ENCODE measurements at places on chromosomes 11 and 22.

GRCh38 chr11:126444072-126444471, 88.6 kb downstream of the ST3GAL4 start:
- no peak for DNase-seq

DNA sequence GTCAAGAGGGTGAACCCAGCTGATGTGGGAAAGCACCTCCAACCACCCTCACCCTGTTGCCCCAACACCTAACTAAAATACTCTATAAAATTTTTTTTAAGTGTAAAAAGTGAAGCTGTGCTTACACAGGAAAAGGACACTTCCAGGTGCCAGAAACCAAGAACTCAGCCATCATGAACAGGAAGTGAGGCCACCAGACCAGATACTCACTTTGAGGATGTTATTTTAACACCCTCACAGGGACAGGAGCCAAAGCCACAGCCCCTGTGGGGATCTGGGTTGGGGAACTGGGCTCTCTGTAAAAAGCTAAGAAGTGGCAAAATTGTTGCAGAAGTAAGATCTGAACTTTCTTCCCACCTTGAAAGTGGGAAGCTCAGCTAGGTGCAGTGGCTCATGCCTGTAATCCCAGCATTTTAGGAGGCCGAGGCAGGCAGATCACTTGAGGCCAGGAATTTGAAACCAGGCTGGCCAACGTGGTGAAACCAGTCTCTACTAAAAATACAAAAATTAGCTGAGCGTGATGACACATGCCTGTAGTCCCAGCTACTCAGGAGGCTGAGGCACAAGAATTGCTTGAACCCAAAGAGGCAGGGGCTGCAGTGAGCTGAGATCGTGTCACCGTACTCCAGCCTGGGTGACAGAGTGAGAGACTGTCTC, 3.8 kb downstream of the RSPH14 start:
- DNase-seq, result no peak

GRCh38 chr11:44694443-44694842, 32.3 kb upstream of the TSPAN18 start:
- DNase-seq, result no peak

GRCh38 chr22:20885557-20886323, 26.9 kb downstream of the SNAP29 start:
- peak; percentile 12 for DNase-seq

GRCh38 chr11:18490319-18490718, 34.7 kb downstream of the LDHAL6A start:
- no peak for DNase-seq

DNA sequence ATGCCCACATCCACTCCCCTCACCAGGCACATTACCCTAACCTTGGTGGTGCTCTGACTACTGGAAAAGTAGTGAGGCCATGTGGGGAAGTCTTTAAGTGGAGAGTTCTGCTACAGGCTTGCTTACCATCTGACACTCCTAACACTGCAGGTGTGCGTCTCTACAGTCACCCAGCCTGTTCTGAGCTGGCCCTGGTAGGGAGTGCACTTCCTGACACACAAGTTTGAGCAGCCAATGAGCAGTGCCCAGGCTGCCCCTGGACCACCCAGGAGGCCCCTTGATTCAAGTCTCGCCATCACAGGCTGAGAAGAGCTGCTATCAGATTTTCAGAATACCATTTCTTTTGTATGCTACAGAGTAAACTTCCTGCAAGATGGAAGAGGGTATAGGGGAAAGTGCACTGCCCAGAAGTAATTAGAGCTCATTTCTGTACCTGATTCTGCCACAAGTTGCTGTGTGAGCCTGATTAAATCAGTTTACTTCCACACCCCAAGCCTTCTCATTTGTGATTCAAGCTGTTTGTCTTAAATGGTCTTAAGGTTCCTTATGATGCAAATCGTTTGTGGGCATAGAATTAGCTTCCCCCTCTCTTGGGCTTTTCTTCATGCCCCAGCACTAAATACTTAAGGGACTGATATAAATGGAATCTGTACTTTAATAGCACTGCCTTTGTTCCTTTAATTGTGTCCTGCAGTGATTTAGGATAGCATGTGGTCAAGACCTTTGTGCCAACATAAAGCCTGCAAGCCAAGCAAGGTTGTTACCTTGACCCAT, 22.2 kb downstream of the OPCML start:
- no peak for DNase-seq

GRCh38 chr11:7677796-7678201, 4.5 kb upstream of the CYB5R2 start:
- DNase-seq, result no peak

GRCh38 chr11:86790195-86790725, 10.1 kb upstream of the PRSS23 start:
- DNase-seq, result no peak

GRCh38 chr11:83520849-83521248, 234.7 kb upstream of the CCDC90B start:
- DNase-seq, result no peak

DNA sequence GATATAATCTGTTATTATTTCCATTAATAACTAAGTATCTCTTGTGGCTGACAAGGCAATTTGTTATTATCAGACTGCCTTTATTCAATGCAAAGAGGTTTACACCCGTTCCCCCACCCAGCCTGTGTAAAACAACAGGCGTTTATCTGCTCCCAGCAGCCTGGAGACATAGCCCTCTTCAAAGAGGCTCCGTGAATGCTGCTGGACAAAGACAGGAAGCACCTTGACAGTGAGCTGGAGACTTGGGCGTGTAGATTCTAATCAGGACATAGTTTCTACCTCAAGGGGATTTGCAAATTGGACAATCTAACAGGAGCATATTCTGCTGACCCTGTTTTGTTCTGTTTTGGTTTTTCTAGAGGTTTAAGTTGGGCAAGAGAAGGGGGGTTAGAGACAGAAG, 733.0 kb upstream of the KIRREL3 start:
- DNase-seq, result no peak

DNA sequence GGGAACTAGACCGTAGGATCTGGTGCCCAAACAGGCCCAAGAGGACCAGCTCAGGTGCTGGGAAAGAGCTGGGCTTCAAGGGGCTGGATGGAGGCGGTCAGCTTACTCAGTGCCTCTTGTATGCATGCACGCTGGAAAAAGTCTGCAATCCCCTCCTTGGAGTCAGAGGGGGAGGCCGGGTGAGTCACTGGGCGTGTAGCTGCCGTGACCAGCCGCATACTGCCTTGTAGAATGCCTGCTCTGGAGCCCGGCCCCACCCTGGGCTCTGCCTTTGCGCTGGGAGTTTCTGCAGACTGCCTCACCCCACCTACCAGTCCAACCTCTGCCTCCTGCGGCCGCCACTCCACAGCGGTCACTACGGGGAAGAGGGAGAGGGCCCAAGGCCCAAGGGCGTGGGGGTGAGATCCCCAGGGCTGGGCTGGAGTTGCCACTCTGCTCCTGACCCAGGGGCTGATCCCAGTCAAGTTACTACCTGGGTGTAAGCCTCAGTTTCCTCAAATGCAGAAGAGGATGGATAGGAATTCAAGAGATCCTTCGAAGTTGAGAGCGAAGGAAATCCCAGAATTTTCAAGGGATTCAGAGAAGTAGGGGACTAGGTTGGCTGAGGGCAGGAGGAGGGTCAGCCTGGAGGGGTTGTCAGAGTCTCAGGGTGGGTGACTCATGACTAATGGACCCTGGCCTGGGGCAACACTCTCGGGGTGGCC, 4.2 kb downstream of the MRGPRF start:
- DNase-seq, result no peak

DNA sequence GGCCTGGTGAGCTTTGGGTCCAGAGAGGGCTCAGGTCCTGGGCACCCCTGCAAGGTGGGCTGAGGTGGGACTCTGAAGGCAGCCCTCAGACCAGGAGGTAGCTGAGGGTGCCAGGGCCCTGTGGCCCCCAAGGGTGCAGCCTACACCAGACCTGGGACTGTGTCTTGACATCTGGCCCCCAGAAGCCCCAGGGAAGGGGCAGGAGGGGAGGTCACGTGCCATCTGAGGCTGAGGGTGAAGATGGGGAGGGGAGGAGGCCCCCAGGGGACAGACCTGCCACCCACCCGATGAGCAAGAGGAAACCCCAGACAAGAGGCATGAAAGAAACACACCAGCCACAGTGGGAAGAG, 520.2 kb downstream of the BRD1 start:
- DNase-seq, result no peak

- DNase-seq, result no peak
These were observed 229.2 kb upstream of the B3GAT1 start for GRCh38 chr11:134640971-134641968.

DNA sequence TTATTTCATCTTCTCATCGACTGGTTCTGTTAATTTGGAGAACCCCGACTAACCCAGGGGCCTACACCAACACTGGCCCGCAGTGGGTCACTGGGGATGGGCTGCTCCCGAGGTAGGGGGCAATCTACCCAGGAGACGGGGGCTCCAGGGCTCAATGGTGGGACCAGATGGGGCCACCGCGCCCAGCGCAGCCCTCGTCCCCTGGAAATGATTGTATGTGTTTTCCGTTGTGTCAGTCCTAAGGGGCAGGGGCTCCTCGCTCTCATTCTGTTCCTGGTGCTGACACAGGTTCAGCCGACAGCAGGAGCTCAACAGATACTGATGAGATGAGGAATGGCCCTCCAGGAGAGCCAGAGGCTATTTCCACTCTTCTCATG, 20.7 kb downstream of the A4GALT start:
- DNase-seq, result no peak

- DNase-seq, result no peak
These were observed 22.8 kb upstream of the UVRAG start for GRCh38 chr11:75792127-75792731.

DNA sequence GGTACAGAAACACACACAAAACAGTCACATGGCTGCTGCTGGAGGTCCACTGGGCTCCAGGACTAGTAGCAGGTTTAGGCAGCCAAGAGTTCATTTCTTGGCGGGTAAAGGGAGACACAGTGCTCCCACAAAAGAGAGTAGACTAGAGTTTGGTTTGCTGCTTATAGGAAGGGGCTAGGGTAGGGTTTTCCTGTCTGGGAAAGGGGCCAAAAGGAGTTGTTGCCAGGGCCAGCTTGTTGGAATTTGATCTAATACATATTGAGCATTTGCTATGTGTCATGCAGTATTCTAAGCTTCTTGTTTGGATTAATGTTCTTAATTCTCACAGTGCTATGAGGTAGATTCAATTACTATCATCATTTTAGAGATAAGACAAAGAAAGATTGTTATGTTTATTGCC, 195.1 kb upstream of the PLET1 start:
- DNase-seq, result no peak

DNA sequence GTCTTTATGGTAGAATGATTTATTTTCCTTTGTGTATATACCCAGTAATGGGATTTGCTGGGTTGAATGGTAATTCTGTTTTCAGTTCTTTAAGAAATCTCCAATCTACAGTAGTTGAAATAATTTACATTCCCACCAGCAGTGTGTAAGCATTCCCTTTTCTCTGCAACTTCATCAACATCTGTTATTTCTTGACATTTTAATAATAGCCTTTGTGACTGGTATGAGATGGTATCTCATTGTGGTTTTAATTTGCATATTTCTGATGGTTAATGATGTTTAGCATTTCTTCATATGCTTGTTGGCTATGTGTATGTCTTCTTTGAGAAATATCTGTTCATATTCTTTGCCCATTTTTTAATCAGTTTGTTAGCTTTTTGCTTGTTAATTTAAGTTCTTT, 901.2 kb downstream of the METTL15 start:
- DNase-seq, result no peak

DNA sequence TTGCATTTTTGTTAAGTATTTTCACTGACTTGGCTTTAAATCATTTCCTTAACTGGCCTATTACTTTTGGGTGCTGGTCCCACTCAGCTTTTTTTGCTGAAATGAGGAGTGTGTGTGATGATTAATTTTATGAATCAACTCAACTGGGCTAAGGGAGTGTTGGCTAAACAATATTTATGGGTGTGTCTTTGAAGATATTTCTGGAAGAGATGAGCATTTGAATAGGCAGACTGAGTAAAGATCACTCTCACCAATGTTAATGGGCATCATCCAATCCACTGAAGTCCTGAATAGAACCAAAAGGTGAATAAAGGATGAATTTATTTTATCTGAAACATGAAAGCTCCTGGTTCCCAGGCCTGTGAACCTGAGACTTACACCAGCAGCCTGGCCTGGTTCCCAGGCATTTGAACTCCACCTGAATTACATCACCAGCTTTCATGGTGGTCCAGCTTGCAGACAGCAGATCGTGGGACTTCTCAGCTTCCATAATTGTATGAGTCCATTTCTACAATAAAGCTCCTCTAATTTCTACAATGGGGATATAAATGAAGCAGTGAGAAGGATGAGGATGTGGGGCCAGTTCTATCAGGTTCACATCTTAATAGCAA, 241.3 kb upstream of the ZC3H12C start:
- DNase-seq, result no peak

DNA sequence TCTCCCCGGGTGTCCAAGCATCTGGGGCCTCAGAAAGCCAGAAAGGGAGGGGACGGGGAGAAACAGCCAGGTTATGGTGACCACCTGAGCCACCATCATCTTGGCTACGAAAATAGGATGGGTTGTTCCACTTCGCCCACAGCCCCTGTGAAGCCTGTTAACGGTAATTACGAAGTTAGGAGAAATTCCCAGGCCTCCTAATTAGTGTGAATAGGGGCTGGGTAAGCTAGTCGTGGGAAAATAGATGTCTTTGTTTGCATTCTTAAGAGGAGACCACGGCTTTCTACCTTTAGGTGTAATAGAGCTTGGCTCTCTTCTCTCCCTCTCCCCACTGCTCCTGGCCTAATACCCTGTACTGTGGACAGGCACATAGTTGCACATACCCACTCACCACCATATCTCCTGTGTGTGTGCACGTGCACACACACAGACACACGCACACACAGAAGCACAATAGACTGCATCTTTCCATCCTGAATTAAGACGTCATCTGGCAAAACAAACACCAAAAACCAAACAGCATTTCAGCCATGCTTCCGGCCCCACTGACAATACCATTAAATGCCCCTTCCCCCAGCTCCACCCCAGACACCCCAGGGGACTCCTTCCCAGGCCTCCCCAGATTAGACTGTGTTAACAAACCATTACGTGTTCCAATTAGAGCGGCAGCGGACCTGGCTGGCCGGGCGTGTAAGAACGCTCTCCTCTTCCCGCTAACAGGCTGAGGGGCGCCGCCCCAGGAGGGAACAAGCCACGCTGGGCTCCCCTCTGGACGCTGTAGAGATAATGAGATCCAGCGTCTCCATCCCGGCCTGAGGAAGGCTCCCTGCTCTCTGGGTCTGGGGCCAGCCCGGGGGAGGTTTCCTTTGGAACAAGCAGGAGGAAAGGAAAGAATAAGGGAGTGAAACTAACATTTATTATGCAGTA, 72.8 kb downstream of the TP53I11 start:
- DNase-seq, result no peak

- DNase-seq, result no peak
These were observed 14.8 kb downstream of the TRIM29 start for GRCh38 chr11:120122924-120123683.

- no peak for DNase-seq
These were observed 177.5 kb downstream of the MYO18B start for GRCh38 chr22:25919452-25919851.

GRCh38 chr11:12802418-12803085, 128.3 kb downstream of the TEAD1 start:
- no peak for DNase-seq
